HFFc6 (cell line): ENCODE measurements at places on chromosomes 7 and 10. TPM values are rescaled to one million over a fixed set of nuclear protein-coding genes. Genes with fewer than 3 reads are reported as not detected.

The HMX2 gene
- total RNA-seq = not detected in 2 replicates

- no peak for DNase-seq
These were observed 57.8 kb downstream of the CARD11 start for GRCh38 chr7:2985866-2986265.

DNA sequence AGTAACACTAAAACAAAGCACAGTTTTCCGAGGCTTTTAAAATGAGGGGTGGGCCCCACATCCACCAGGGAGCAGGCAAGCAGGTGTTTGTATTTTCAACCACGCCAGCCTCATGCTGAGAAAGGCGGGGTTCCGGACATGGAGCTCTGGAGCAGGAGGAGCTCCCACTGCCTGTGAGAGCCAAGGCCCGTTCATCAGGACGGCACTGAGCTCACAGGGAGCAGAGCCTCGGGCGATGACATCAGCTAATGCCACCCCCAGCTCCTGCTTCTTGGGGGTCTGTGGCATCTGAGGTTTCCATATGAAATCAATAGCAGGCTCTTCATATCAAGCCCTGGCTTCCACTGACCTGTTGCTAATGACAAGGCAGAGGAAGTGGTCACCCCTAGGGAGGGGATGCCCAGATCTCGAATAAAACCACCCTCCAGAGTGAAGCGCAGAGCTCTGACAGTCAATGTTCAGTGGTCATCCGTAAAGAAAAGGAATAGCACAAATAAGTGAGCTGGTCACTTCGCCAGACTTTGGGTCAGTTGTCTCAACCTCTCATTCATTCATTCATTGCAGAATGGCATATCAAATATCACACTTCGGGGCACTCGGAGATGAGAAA is 89.1 kb downstream of the TNS3 start:
- DNase-seq = no peak

GRCh38 chr7:87534072-87534471 is 58.6 kb upstream of the ABCB4 start:
- DNase-seq = no peak
